CD4-positive, alpha-beta T cell treated with Interleukin-4 for 1 hour (primary cell): ENCODE measurements at places on chromosomes 6 and 20.

- no peak for DNase-seq
Measured at GRCh38 chr20:25205277-25206062, 10.0 kb downstream of the ENTPD6 start.

DNA sequence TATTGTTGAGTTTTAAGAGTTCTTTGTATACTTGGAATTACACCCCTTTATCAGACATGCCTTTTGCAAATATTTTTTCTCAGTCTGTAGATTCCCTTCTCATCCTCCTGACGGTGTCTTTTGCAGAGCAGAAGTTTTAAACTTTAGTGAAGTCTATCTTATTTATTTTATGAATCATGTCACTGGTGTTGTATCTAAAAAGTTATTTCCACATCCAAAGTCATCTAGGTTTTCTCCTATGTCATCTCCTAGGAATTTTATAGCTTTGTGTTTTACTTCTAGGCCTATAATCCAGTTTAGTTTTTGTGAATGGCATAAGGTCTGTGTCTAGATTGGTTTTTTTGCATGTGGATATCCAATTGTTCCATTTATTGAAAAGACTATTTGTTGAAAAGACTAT is 271.3 kb downstream of the KIF16B start:
- no peak for DNase-seq

DNA sequence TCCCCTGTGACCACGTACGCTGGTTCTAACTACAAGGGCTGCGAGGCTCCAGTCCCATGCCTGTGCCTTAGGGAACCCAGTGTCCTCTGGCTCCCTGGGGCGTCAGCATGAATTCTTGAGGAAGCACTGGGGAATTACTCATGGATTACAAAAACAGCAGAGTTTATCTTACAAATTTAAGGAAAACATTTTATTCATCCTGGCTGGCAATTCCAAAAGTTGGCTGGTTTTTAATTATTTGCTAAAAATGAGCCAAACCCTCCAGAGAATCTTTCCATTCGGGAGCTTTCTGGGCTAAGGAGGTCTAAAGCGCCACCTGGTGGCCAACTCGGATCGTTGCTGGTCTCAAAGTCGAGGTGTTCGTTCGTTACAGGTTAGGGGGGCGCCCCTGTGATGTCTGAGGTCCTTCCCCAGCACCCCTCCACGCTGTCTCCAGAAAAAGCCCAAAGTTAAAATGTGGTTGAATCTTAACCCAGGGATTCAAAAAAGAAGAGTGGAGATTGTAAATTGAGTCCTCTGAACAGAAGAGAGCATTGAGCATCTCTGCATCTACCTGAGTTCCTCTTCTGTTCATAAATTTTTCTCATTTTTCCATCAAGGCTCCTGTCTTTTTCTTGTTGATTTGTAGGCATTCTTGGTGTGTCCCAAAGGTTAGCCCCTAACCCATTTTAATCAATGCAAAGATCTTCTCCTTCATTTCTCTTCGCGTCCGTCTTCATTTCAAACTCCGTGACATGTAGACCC is 99.4 kb downstream of the BFSP1 start:
- peak; percentile 29 for DNase-seq

GRCh38 chr20:51871943-51872342 is 69.6 kb upstream of the SALL4 start:
- no peak for DNase-seq

DNA sequence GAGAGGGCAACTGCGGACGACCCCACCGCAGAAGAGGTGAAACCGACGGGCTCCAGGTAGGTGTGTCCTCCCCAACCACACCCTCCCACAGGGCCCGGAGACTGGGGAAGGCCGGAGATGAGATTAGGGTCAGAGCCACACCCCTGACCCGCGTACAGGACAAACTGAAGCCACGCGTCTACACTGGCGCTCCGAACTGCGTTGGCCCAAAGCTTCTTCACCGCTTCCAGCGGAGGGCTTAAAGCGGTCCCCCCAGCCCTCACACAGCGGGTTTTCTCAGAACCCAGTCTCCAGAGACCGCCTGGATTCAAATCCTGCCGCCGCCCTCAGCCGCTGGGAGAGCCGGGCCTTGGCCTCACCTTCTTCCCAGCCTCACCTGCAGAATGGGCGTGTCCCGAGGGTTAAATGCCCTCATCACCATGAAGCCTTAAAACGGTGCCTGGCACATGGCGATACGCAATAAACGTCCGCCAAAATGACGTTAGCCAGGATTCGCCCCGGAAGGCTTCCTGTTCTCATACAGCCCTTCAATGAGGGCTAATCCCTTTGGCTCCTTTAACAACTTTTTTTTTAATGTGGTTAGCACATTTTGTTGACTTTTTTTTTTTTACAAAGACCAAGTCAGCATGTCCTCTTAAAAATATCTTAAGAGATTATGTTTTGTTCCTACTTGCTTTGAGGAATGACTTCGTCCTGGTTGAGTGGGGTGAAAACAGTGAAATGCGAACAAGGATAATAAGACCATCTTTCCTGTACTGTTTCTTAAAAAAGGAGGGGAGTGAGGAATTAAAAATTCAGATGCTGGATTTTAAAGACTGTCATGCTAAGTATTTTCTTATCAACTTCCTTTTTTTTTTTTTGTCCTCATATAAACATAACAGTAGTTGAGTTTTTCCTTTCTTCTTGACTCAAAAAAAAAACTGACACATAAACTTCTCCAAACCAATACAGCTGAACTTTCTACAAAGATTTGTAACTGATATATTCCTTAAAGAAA is 15.1 kb upstream of the ZNF217 start:
- DNase-seq = peak; percentile 45

GRCh38 chr6:11589261-11589660 is 51.7 kb downstream of the TMEM170B start:
- DNase-seq = no peak

GRCh38 chr20:15942130-15942529 is 631.1 kb downstream of the KIF16B start:
- no peak for DNase-seq

DNA sequence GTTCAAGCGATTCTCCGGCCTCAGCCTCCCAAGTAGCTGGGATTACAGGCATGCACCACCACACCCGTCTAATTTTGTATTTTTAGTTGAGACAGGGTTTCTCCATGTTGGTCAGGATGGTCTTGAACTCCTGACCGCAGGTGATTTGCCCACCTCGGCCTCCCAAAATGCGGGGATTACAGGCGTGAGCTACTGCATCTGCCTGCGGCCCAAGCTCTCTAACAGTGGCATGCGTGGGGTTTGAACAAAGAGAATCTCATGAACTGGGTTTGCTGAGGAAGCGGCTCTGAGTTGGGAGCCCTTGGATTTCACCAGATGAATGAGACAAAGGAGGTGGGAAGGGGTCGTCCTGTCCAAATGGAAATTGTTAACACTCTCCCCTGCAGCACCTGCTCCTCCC is 33.2 kb upstream of the CD83 start:
- no peak for DNase-seq

DNA sequence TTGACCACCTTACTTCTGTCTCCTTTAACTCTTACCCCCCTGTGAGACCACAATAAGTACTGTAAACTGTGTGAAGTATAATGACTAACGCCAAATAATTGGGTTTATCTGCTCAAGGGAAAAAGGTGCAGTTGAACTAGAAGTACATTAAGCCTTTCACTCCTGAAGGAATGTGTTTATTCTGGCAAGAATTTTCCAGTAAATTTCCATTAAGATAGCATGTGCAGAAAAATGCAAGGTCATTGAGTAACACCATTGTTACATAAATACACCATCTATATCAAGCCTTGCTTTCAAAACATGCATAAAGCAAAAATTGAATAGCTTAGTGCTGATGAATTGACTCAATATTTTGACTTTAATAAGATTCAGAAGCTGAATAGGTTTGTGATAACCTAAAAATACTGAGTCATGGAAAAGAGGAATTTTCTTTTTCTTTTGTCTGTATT is 65.4 kb downstream of the ARHGAP18 start:
- no peak for DNase-seq

- DNase-seq = peak; percentile 27
Measured at GRCh38 chr6:24775520-24776058, 852 bp downstream of the GMNN start.

- DNase-seq = no peak
Measured at GRCh38 chr6:3220366-3220765, 7.1 kb downstream of the TUBB2B start.

DNA sequence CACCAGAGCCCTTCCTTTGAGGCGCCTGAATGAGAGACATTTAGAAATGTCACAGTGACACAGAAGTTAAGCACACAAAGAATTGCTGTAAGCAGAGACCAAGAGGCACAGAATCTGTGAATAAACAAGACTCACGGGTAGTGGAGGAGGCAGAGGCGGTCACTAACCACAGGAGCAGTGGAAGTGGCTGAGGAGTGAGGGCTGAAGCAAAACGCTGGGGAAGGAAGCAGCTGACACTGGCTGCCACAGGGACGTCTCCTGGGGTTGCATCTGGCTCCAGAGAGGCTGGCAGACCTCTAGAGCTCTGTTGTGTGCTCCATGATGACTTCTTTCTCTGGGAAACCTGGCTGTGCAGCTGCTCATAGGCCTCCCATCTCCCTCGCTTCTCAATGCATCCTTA is 65.0 kb upstream of the SLC2A12 start:
- no peak for DNase-seq

- no peak for DNase-seq
Measured at GRCh38 chr6:151389618-151390275, 1.6 kb downstream of the ZBTB2 start.

GRCh38 chr6:154555073-154555677 is 44.7 kb upstream of the CNKSR3 start:
- no peak for DNase-seq

- DNase-seq = no peak
Measured at GRCh38 chr6:42533794-42534193, 30.0 kb upstream of the UBR2 start.

GRCh38 chr6:166419717-166420116 is 37.0 kb upstream of the MPC1 start:
- no peak for DNase-seq

DNA sequence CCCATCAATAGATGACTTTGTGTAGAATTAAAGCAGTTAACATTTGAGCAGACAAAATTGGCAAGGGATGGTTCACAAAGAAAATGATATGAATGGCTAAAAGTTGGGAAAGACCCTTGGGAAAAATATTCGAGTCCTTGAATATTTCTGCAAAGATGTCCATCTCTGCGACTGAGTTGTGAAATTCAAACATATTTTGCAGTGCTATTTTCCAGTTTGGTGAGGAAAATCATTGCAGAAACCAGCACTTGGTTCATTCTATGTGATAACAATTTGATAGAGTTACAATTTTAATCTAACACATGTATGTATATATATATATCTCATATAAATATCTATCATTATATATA is 6.1 kb upstream of the PRELID3B start:
- no peak for DNase-seq

- DNase-seq = no peak
Measured at GRCh38 chr20:402898-403581, 5.1 kb upstream of the RBCK1 start.

DNA sequence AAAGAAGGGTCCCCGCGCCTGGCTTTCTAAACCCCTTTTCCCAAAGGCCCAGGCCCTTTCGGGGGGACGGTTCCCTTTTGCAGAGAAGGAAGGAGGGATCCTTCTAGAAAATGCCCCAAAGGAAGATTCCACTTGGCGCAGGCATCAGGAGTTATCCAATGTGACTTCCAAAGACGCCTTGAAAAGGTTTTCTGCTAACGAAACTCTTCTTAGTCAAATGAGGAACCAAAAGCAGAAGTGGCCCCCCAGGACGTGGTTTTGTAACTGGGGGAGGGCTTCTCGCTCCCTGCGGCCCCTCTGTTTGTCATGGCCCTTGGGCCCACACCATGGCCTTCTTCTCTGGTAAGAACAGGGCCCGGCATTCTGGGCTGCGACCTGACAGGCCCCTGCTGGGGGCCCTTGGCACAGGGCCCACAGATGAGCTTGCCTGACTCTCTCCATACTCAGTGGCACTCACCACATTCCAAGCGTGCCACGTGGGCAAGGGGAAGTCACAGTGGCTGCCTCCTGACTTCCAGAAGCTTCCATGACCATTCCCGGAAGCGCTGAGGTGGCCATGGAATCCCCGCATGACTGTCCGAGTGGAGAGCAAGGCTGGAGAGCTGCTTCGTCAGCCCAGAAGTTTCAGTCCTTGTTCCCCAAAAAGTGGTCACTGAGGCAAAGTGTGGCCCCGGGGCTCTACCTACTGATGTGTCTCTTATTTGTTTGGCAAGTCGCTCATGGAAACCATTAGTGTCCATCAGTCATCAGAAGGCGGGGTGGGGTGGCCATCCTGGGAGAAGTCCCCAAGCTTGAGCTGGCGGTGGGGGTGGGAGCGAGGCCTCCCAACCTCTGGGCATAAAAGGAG is 834 bp upstream of the CTSZ start:
- peak; percentile 38 for DNase-seq

- DNase-seq = no peak
Measured at GRCh38 chr6:47700053-47700452, 1.7 kb downstream of the ADGRF4 start.

DNA sequence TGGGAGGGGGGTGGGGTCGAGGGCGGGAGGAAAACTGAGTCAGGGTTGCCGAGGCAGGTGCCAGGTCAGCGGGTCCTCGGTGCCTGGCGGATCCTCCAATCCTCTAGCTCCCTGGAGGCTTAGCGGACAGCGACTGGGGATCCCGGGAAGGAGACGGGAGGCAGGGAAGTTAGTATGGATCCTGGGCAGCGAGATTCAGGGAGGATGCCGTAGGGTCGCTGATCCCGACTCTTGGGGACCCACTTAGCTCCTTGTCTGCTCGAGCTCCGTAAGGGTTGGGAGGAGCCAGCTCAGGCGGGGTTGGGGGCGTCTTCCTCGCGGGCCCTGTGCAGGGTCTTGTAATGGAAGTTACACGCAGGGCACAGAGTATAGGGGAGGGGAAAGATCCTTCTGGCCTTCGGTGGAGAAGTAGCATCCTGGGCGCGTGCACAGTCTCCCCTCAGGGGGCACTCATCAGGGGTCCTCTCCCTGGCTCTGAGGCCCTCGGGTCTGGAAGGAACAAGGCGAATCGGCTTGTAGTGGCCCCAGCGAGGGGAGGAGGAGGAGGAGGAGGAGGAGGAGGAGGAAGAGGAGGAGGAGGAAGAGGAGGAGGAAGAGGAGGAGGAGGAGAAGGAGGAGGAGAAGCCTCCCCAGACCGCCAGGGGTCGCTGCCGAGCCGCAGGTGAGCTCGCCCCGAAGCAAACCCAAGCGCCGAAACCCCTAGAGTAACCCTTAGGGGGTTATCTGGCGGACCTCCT is 6.4 kb upstream of the SLC12A5 start:
- peak; percentile 77 for DNase-seq

GRCh38 chr6:31877125-31877650 is 1.6 kb downstream of the SLC44A4 start:
- no peak for DNase-seq

GRCh38 chr6:142146828-142147662 is at the start of the genes NMBR and VTA1:
TSS of gene NMBR (minus strand) at chr6:142147122. CDS start at chr6:142088658, 58,464 bp downstream.
TSS of gene VTA1 (plus strand) at chr6:142147263. CDS start at chr6:142147288, 25 bp downstream.
- DNase-seq = peak; percentile 98
